ENCODE measurements at places on chromosomes 7 and 10.

DNA sequence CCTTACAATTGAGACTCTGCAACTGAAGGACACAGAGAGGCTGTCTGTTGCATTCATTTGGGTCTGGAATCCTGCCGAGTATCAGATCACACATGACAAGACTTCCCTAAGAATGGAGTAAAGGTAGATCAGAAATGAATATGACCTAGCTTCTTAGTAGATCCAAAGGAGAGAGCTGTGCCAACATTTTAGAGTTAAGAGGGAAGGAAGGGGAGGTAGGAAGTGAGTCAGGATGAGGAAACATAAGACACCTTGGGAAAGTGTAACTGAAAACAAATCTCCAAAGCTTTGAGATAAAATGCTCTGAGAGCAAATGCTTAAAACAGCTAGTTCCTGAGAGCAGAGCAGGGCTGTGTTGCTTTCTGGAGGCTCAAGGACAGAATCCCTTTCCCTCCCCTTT lies 6.1 kb upstream of the SLC25A13 start:
- no peak for DNase-seq

GRCh38 chr7:130940326-130940725 lies 206.3 kb upstream of the KLF14 start:
- DNase-seq = no peak

GRCh38 chr7:95630702-95631458 lies 34.6 kb upstream of the PDK4 start:
- no peak for DNase-seq

- peak; percentile 5 for DNase-seq
Observed at GRCh38 chr7:87216701-87217508, 2.6 kb downstream of the TMEM243 start.

DNA sequence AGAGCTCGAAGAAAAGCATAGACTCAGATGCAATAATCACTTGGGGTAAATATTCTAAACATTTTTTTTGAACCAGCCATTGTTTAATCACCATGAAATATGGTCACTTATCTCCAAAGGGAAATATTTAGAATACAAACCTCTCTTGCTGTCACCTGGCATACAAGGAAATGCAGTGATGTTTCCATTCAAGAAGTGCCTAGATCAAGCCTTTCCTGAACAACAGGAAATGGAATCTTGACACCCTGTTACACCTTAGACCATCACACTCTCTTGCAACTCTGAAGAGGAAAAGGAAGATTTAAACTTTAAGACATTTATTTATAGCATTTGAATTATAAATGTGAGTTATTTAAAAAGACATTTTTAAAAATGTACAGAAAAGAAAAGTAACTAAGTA lies 263.0 kb upstream of the BMPER start:
- no peak for DNase-seq

GRCh38 chr10:43981232-43981631 lies 332.6 kb upstream of the ZNF32 start:
- DNase-seq = no peak

- DNase-seq = no peak
Observed at GRCh38 chr10:71748671-71749191, 24.6 kb downstream of the VSIR start.

GRCh38 chr10:91146146-91146545 lies 74.3 kb upstream of the PCGF5 start:
- DNase-seq = no peak

DNA sequence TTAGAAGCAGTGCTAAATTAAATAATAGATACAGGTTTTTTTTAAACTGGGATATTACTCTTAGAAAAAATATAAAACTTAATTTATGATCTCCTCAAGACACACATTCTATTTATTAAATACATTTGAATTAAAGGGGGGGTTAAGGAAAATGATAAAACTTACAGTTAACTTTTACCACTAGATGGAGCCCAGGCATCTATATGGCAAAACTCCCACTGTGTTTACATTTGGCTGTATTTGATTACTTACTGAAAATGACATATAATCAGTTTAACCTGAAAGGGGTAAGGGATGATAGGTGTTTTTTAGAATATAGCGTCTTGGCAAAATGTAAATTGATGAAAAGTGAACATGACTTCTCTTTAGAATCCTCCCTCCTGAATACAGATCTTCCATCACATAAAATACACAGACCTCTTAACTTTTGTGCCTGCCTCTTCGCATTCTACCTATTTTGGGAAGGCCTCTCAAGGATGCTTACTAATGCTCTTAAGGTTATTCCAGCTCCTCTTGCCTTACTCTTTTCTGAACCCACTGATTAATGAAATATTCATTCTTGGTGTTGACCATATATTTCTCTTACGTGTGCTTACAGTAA lies 235.7 kb downstream of the AGMO start:
- no peak for DNase-seq

- no peak for DNase-seq
Observed at GRCh38 chr7:99734987-99735386, at the start of gene CYP3A7. TSS of gene CYP3A7 (minus strand) at chr7:99735196. CDS start at chr7:99735093, 103 bp downstream.

DNA sequence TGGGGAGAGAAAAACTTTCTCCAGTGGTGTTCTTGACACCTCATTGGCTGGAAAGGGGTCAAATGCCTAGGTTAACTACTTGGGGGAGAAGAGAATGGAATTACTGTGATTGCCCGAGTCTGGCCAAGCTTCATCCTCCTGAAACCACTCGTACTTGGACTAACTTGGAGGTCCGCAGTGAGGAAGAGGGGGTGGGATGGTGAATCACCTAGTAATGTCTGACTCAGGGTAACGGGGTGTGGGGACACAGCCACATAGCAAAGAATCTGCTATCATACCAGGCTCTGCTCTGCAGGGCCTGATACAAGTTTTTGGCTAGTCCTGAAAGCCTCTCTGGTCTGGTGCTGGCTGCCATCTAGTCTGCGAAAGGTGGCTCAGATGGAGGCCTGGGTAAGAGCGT lies 190.9 kb downstream of the RPS24 start:
- DNase-seq = no peak

- no peak for DNase-seq
Observed at GRCh38 chr7:99420986-99421385, 12.2 kb downstream of the BUD31 start.

- DNase-seq = no peak
Observed at GRCh38 chr7:48446721-48447120, 275.5 kb downstream of the ABCA13 start.

- DNase-seq = no peak
Observed at GRCh38 chr10:90319188-90319914, 538.5 kb downstream of the HTR7 start.

DNA sequence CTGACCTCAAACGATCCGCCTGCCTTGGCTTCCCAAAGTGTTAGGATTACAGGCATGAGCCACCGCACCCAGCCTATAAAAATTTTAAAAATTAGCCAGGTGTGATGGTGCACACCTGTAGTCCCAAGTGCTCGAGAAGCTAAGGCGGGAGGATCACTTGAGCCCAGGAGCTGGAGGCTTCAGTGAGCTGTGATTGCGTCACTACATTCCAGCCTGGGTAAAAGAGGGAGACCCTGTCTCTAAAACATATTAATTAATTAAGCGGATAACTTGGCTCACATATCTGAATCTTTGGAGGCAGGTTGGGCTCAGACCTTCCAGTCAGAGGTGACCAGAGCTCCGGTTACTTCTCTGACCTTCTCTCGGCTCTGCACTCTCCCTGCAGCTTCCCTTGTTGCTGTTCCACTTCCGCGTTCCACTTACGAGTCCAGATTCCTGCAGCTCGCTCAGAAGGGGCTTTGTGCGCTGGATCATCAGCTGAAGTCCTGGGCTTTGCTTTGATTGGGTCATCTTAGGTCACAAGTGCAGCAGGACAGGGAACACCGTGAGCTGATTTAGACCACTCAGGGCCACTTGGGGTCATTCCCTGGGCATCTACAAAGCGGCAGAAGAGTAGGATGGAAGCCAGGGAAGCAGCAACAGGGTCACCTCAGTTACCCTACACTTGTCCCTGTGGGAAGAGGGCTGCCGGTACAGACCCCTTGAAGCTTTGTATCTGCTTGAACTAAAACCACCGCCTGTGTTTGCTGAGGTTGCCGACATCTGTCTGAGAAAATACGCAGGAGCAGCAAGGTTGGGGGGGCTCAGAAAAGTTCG lies 2.0 kb upstream of the ARPC1B start:
- no peak for DNase-seq

- DNase-seq = no peak
Observed at GRCh38 chr7:150421831-150422230, 28.6 kb upstream of the GIMAP8 start.

DNA sequence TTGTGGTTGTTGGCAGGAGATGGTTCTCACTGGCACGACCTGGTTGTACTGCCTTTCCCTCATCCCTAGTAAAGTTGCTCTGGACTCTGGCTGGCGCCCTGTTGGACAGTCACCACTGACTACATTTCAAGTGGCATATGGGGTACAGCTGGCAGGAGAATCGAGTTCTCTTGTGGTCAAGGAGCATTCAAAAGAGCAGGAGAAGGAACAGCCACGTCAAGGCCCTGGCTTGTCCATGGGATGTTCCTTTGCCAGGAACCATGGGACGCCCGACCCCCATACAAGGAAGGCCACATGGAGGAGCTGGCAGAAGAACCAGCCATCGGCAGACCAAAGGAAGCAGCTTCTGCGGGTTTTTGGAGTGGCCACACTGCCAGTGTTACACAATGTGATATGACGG lies 87.0 kb upstream of the SLC25A13 start:
- no peak for DNase-seq

DNA sequence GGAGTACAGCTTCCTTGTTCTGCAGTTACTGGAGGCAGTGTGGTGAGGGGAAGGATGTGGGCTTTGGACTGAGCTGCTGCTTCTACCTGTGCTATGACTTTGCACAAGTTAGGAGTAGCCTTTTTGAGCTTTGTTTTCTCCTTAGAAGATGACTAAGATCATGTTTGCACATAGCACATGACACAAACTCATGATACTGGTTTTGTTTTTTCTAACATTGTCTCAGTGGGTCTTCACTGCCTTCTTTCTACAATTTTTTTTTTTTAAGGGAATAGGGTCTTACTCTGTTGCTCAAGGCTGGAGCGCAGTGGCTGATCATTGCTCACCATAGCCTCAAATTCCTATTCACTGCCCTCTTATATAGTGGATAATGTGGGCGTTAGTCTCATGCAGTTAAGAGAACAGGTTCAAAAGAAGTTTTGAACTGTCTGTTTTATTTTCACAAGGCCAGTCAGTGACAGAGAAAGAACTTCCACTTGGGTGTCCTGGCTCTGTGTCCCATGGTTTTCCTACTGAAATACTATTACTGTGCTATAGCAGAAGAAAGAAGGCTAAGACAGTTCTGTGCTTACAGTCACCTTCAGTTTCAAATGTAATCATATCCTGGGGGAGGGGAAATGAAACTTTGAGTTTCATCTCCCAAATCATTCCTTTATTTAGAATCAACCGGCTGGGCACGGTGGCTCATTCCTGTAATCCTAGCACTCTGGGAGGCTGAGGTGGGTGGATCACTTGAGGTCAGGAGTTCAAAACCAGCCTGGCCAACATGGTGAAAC lies 72.0 kb downstream of the KAT6B start:
- DNase-seq = no peak

GRCh38 chr7:46759711-46760480 lies 822.0 kb downstream of the TNS3 start:
- no peak for DNase-seq

DNA sequence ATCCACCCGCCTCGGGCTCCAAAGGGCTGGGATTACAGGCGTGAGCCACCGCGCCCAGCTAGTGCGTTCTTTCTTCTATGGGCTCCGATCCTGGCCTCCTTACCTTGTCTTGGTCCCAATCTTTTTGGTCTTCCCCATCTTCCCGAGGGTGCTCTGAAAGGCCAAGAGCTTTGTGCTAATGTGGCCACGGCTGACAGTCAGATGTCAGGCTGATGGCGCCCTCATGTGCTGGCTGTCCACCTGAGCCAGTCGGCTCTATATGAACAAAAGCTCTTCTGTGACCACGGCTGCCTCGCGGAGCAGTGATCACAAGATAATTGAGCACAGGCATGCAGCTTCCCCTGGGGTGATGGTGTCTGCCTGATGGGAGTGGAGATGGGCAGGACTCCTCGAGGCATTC lies 11.0 kb upstream of the AHCYL2 start:
- DNase-seq = no peak

- no peak for DNase-seq
Observed at GRCh38 chr10:106565546-106565945, 599.0 kb downstream of the SORCS1 start.

GRCh38 chr10:119357412-119358151 lies 150.2 kb downstream of the GRK5 start:
- DNase-seq = no peak

DNA sequence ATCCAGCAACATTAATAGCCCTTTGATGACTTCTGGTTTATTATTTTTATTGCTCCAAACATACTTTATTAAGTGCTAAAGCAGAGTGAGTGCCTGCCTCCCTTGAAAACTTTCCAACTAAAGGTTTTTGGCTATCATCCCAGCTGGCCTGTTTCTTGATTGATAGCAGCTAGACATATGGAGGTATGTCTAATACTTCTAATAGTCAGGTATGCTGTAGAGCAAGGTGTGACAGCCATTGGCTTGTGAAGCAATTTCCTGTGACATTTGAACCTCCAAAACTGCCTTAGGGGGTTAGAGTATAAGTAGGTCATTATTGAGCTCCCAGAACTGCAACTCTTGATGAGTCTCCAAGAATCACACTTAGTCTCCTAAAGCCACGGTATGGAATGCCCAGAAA lies 55.8 kb downstream of the LOXL4 start:
- DNase-seq = no peak

- no peak for DNase-seq
Observed at GRCh38 chr7:45988405-45989057, 67.5 kb upstream of the IGFBP3 start.

GRCh38 chr7:36638140-36638539 lies 86.2 kb downstream of the AOAH start:
- no peak for DNase-seq

DNA sequence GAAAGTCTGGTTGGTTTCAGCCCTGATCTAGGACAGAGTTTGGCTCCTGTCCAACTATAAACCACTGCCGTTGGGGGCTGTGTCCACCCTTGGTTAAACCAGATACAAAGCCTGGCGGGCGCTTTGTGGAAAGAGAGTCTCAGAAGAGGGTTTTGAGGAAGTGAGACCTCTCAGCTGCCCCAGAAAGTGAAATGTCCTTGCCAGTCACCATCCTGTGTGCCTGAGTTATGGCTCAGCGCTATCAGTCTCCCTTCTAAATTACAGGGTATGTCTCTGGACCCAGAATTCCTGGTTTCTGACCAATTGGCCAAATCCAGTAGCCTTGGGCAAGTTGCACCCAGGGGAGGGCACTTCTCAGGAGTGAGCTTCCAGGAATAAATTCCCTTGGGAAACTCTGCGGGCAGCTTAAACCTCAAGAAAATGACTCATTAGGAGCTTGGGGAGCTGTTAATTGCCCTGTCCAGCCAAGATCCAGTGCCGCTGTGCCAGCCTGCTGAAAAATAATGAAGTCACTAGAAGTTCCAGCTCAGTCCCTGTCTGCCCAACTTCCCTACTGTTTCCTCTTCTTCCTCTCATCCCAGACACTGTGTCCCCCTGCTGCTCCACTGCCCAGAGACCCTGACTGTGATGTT lies 66.7 kb upstream of the PDZD8 start:
- no peak for DNase-seq

Measured in activated CD4-positive, CD25-positive, alpha-beta regulatory T cell treated with anti-CD3 and anti-CD28 coated beads, Interleukin-2, amount 50 U/mL, for 16 hours (primary cell).